Inflammatory macrophage treated with lipopolysaccharide for 4 hours (primary cell): ENCODE measurements at places on chromosomes 2 and 18.
A peak's percentile ranks its signal among the peaks of the same experiment; 100 is the strongest.

GRCh38 chr2:237012577-237013267 lies 73.0 kb upstream of the COPS8 start:
- DNase-seq: no peak

- DNase-seq: no peak
These were observed 176.6 kb upstream of the TACR1 start for GRCh38 chr2:75375646-75376582.

DNA sequence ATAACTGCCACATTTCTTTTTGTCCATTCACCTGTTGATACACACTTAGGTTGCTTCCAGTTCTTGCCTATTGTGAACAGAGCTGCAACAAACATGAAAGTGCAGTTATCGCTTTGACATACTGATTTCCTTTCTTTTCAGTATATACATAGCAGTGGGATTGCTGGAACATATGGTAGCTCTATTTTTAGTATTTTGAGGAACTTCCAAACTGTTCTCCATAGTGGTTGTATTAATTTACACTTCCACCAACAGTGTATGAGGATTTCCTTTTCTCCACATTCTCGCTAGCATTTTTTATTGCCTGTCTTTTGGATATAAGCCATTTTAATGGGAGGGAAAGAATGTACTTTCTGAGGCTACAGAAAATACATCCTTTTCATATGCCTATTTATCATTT lies 167.4 kb downstream of the GULP1 start:
- DNase-seq: no peak

DNA sequence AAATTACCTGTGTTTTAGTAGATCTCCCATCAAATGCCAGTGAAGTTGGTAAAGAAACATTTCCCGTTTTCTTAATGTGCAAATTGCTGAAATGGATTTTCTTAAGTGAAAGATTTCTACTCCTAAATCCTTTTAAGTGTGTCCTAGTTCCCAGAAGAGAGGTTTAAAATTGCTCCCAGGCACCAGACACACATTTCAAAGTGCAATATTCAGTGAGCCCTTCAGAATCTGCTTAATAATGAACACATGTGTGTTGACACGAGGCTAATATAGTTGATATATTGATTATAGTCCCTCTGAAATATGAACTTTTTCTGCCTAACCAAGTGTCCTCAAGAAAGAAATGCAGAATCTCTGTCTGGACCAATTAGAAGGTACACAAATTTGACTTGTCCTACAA lies 861.7 kb upstream of the CNTNAP5 start:
- no peak for DNase-seq

GRCh38 chr2:152508446-152508845 lies 173.5 kb downstream of the FMNL2 start:
- peak; percentile 16 for DNase-seq

DNA sequence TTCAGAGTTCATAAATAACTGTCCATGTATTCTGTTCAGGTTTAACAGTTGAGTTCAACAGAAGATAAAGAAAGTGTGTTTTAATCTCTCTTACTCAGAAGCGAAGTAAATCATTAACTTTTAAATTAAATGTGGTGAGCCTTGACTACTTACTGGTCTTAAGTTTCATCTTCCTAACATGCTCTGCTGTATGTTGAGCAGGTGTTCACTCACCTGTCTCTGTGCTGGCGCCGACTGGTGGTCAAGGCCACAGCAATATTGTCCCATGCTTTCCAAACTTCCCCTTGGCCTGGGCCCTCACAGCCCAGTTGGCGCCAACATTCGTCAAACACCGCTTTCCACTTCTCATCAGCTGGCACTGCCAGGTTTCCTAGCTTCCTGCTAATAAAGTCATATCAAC lies 17.0 kb upstream of the MPP4 start:
- DNase-seq: no peak

DNA sequence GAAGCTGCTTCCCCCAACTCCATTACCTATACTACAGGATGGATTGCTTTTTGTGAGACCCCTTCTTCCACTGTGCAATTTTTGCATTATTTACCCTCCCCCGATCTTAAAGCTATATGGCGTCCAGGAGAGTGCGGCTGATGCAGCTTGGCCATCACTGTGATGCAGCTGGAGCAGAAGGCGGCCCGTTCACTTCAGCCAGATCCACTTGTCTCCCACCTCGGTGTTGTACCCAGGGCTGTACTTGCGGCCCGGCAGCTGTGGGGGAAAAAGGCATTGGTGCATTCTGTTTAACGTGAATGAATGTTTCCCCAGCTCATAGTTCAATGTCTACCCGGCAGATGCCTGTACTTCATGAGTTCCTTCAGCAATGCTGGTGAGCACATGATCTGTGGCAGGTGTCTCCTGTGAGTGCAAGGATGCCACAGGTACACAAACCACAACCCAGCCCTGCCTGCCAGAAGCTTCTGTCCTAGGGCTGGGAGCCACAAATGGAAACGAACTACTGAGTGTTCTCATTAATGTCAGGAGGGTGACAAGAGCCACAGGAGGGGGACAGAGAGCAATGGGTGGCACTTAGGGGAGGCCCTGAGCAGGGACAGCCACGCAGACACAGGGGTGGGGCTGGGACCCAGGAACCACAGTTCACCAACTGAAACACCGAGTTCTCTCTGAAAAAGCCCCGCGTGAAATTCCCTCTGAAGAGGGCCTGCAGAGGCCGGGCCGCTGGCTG lies 64.0 kb downstream of the NDUFA10 start:
- DNase-seq: no peak

GRCh38 chr2:100350661-100351185 lies 28.4 kb upstream of the LONRF2 start:
- DNase-seq: no peak

DNA sequence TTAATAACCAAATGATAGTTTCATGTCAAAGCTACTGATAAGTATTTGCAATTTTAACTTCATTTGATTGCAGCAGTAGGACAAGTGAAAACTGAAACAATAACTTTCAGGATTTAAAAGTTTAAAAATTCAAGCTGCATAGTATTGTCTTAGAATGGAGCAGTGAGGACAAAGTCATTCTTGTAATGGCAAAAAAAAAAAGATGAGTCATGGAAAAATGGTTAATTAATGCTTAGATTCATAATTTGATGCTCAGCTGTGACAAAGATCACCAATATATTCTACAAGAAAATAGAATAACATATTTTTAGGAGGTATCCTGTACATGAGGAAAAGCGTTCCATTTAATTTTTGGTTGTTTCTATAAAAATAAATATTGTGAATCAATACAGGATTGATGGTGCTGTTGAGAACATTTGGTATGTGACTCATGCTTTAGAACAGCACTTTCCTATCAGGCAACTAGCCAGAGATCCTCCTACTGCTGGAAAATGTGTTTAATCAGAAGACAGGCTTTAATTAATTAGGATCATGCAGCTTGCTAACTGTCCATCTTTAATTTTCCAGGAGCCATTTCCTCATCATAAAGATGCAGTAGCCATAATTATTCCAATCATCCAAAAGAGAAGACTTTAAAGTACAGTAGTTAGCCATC lies 239.0 kb upstream of the MMADHC start:
- DNase-seq: no peak

DNA sequence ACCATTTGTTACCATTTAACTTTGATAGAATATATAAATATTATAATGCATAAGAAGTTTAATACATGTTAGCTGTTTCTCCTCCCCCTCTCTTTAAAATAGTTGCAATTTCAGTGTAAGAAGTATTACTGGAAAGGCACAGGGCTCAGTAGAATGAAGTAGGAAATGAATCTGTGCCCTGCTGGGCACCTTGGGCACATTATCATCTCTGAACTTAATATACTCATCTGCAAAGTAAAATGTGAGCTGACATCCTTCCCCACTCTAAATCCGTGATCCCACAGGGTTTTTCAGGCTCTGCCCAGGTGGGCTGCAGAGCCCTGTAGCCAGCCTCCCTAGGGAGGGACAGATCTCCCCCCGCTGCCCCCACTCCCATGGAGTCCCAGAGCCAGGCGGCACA lies 56.8 kb downstream of the DPP4 start:
- DNase-seq: no peak

DNA sequence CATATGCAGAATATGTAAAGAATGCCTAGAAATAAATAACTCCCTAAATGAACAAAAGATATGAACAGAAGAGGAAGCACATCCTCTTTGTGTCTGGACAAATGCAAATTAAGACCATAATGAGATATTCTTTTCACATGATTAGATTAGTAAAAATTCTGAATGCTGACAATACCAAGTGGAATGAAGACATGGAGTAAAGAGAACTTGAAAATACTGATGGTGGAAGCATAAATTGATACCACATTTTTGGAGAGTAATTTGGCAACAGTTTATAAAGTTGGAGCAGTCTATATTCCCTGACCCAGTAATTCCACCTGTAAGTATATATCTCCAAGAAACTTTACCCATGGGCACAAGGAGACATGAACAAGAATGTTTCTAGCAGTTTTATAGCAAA lies 130.0 kb downstream of the CAPN13 start:
- DNase-seq: no peak

GRCh38 chr2:203683421-203683820 lies 23.0 kb upstream of the CD28 start:
- no peak for DNase-seq

DNA sequence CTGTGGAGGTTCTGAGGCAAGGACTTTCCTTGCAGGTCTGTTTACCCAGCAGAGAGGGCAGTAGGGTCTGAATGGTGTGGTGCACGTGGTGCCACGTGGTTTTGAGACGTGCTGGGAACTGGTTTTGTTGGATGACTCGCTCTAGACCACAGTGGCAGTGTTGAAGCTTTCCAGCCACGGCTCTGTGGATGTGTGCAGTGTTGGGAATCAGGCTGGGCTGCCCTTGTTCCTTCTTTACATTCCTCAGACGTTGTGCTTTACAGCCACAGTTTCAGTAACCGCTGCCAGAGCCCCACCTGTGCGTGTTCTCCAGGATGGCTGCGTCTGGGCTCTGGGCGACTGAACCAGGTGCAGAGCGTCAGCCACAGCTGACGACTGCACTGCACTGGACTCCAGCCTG lies 8.2 kb downstream of the CTDP1 start:
- DNase-seq: no peak

DNA sequence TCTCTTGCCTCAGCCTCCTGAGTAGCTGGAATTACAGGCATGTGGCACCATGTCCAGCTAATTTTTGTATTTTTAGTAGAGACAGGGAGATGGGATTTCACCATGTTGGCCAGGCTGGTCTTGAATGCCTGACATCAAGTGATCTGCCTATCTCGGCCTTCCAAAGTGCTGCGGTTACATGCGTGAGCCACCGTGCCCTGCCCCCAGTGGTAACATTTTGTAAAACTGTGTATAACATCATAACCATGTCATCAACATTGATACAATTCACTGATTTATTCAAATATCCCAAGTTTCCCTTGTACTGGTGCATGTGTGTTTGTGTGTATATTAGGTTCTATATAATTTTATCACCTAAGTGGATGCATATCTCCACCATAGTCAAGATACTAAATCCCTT lies 70.0 kb downstream of the PDCL3 start:
- no peak for DNase-seq

DNA sequence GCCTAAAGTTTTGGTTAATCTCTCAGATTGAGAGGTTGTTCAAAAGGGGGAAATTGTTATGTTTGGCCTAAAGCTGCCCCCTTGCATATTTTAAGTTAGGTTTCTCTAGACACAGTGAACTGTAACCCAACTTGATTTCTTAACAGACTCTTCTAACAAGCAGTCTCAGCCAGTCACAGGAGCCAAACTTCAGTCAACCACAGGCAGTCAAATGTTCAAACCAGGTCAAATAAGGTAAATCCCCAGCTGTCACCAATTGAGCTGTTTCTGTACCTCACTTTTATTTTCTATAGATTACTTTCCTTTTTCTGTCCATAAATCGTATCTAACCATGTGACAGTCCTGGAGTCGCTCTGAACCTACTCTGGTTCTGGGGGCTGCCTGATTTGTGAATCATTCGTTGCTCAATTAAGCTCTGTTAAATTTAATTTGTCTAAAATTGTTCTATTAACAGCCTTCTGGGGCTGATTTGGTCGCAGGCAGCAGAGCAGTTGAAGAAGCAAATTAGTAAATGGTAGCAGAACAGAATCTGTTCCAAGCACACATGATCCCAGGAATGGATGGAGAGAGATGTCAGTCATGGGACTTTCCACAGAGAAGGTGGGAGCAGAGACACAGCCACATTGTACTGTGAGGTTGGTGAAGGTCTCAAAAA lies 16.4 kb upstream of the NFU1 start:
- DNase-seq: no peak

GRCh38 chr18:10482985-10483949 lies 28.8 kb downstream of the APCDD1 start:
- DNase-seq: peak; percentile 65

- DNase-seq: no peak
These were observed 20.1 kb downstream of the R3HDM1 start for GRCh38 chr2:135551356-135551755.

DNA sequence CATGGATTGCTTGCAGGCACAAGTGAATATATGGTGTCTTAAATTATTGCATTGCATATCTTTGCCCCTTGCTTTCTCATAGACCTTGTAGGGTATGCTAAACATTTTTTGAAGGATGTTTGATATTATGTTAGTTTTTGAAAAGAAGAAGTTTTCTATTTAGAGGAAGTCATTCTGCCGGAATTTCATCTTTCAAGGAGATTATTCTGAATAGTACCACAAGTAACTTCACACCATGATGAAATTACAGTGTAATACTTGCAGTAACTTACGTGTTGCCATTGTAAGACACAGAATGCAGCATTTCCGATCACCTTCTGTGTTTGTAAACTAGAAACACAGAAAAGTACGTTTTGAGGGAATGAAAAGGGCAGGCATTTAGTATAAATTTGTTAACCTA lies 71.9 kb downstream of the ACVR2A start:
- DNase-seq: peak; percentile 34

GRCh38 chr2:42931818-42932195 lies 139.4 kb upstream of the HAAO start:
- no peak for DNase-seq

DNA sequence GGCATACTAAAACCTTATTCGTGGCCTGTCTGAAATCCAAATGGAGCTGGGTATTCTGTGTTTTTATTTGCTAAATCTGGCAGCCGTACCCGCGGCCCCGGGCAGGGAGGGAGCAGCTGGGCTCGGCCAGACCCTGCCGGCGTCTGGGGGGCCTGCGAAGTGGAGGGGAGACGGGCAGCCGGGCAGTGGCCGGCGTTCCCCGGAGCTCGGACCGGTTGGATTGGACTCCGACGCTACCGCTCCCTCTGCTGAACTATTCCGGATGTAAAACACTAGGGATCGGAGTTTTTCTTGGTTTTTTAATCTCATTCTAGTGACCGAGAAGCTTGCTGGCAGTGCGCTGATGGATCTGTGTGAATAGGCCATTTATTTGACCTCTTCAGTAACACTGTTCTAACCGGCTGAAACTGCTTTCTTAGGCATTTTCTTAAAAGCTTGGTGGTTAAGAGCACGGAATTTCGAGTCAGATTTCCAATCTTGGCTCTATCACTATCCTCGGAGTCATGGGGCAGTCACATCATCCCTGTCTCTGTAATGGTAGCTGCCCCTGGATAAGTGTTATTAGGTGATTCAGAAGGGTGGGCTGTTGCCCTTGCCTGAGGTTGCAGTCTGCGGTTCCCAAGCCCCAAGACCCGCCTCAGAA lies 694 bp downstream of the UNC50 start:
- peak; percentile 31 for DNase-seq

DNA sequence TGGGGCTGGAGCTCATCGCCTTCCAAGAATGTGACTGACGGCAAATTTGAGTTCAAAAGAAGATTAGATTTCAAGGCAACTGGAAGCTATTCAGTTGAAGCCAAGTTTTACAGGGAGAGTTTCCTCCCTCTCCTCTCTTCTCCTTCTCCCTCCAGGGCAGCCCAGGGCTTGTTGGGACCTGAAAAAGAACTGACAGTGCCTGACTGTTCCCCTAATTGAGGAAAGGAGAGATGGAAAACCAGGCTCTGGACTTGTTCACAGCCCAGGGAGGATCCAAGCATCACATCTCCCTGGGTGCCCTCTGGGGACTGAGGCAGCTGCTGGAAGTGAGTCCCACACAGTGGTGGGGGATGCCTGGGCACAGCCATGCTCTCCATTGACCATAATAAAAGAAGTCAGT lies 88.1 kb downstream of the THNSL2 start:
- no peak for DNase-seq
